ENCODE measurements at places on chromosomes 6 and 20. TPM values are rescaled to one million over a fixed set of nuclear protein-coding genes. Genes with fewer than 3 reads are reported as not detected.

The SLC25A27 gene
- 7.9 TPM for total RNA-seq

The PROCR gene
- total RNA-seq: 67.1 TPM

The PRICKLE4 gene
- not detected for total RNA-seq

The SYTL3 gene
- total RNA-seq: 2.8 TPM

The ACOT8 gene
- total RNA-seq: 33.4 TPM

The MTHFD1L gene
- 60.0 TPM for total RNA-seq

The C6orf141 gene
- 55.3 TPM for total RNA-seq

The ABHD16B gene
- not detected for total RNA-seq

The DDO gene
- total RNA-seq: 3.0 TPM
